ENCODE measurements at places on chromosomes 13 and 19.

GRCh38 chr19:16315825-16316505 lies 8.7 kb upstream of the KLF2 start:
- DNase-seq: peak; percentile 41

- DNase-seq: no peak
Measured at GRCh38 chr13:110278859-110279258, 28.1 kb downstream of the COL4A1 start.

- no peak for DNase-seq
Measured at GRCh38 chr13:46121033-46121432, 16.2 kb upstream of the CPB2 start.

GRCh38 chr19:2359992-2360685 lies at the start of gene TMPRSS9:
Gene TMPRSS9, plus strand, starts transcription at chr19:2360265. Its CDS starts 29,521 bp downstream, at chr19:2389786.
- DNase-seq: no peak

GRCh38 chr13:104270731-104271130 lies 1204.5 kb upstream of the SLC10A2 start:
- no peak for DNase-seq

DNA sequence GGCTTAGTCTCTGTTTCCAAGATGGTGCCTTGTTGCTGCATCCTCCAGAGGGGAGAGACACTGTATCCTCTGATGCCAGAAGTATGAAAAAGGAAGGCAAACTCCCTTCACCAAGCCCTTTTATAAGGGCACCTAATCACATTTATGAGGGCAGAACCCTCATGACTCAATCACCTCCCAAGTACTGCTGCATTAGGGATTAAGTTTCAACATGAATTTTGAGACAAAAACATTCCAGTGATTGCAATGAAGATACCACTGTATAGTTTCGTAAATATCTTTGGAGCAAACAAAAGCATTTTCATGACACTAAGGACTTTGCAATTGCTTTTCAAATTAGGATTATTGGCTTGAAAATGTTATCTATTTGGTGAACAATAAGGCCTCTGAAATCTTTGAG lies 63.8 kb downstream of the RNF17 start:
- no peak for DNase-seq

- DNase-seq: no peak
Measured at GRCh38 chr13:59422646-59423045, 741.1 kb downstream of the DIAPH3 start.

DNA sequence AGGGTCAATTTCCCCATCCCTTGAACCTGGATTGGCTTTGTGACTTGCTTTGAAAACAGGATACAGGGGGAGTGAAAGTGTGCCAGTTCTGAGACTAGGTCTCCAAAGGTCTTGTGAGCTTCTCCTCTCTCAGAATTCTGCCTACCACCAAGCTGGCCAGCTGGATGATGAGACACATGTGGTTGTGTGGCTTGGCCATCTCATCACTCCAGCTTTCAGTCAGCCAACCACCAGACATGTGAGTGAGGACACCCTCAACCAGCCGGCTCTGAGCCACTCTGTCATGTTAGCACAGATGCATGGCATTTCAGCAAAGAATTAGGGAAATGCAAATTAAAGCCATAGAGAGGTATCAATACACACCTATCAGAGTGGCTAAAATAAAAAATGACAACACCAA lies 29.5 kb downstream of the ENOX1 start:
- no peak for DNase-seq

GRCh38 chr19:55255618-55256423 lies 3.0 kb downstream of the PPP6R1 start:
- no peak for DNase-seq

GRCh38 chr19:1471515-1472160 lies 7.4 kb downstream of the C19orf25 start:
- DNase-seq: no peak

DNA sequence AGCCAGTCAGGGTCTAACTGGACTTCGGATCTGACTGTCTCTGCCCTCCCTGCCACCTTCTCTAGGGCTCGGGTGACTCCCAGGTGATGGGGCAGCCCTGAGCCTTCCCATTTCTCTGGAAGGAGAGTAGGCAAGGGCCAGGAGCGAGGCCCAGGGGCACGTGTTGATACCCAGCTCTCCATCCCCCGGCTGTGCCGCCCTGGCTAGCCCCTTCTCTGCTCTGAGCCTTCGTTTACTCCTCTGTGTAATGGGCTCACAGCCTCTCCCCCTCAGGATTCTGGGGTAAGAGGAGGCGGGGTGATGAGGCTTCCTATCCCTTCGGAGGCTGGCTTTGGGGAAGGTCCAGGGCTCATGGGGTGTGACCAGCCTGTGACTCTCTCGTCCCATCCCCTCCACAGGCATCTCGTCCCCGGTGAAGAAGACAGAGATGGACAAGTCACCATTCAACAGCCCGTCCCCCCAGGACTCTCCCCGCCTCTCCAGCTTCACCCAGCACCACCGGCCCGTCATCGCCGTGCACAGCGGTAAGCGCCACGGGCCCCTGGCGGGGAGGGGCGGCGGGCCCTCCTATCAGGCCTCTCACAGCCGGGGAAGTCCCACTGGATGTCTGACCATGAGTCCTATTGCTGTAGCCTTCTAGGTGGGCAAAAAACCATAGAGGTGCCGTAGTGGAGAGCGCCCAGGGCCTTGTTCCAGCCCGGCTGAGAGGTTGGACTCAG lies 31.6 kb downstream of the SMIM24 start:
- no peak for DNase-seq
